Glutamatergic neuron (in vitro differentiated cells): ENCODE measurements at places on chromosomes 3 and 15. TPM values are rescaled to one million over a fixed set of nuclear protein-coding genes. Genes with fewer than 3 reads are reported as not detected.
A peak's percentile ranks its signal among the peaks of the same experiment; 100 is the strongest.

DNA sequence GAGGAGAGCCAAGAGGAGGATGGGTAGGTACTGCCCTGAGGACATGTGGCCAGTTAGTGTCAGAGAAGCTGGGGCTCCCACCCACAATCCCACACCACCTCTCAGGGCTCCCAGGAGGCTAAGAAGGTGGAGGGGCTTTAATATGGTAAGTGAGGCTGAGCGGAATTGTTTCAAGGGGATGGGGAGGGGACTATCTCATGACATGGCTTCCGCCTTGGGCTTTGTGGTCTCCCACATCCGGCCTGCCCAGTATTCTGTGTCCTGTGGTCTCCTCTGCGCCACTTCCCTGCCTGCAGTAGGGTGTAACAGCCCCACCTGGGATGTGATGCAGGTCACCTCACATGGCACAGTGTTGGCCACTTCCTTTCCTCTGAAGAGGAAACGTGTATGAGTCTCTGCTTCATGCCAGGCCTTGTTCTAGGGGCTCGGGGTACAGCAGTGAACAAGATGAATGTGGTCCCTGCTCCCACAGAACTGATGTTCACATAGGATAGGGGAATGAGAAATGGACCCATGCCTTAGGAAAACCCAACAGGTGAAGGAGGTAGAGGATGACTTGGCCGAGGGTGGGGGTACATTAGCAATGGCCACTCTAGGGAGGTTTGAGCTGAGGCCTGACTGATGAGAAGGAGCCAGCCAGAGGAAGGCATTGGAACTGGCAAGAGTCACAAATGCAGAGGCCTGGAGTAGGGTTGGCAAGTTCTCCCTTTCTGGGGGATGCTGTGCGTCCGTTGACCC, 3.2 kb downstream of the NEIL1 start:
- DNase-seq, result no peak

- no peak for DNase-seq
These were observed 99.5 kb downstream of the POLR2M start for GRCh38 chr15:57806003-57806402.

DNA sequence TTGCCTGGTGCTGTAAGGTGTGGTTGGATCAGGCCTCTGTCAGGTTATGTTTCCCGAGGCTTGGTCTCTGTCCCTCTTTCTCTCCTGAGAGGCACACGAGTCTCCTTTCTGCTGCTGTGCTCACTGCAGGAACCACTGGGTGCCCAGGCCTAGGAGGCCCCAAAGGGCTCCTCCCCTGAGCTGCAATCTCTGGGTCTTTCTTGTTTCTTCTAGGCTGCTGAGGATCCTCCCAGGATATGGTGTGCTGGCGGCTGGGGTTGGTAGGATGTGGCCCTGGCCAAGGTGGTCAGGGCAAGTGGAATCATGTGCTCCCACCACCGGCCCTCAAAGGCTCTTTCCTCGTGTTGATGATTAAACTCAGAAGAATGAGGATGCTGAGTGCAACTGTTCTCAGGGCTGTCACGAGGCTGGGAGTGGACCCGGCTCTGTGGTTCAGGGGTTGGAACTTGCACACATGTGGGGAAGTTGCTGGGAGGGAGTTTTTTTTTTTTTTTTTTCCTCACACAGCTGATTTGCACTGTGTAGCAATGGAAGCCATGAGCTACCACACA, 43.6 kb upstream of the CTSH start:
- no peak for DNase-seq

DNA sequence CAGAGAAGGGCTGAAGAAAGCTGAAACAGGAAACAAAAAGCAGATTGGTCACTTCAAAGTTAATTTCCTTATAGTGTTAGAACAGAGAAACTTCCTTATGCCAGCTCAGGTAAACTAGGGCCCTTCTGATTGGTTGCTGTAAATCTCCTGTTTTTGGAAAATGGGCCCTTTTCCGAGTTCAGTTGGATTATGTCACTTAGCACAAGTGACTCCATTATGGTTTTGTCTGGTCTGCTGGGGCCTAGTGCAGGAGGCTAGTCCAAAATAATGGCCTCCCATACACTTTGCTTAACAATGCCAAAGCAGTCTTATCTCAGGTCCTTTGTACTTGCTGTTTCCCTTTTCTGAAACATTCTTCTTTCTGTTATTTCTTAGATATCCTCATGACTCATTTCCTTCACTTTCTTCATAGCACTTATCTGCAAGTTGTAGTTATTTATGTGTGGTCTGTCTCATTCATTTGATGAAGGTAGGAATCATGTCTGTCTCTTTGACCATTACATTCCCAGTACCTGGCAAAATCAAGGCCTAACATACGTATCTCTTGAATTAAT, 7.7 kb upstream of the DCP1A start:
- DNase-seq, result no peak

PDCD10 gene
- 48.0 TPM for total RNA-seq

- peak; percentile 28 for DNase-seq
These were observed 164.8 kb downstream of the SYNPR start for GRCh38 chr3:63442918-63443317.

- DNase-seq, result no peak
These were observed 73.2 kb downstream of the CLSTN2 start for GRCh38 chr3:140007911-140008869.

GRCh38 chr15:48604567-48604966, 40.9 kb downstream of the FBN1 start:
- DNase-seq, result no peak

DNA sequence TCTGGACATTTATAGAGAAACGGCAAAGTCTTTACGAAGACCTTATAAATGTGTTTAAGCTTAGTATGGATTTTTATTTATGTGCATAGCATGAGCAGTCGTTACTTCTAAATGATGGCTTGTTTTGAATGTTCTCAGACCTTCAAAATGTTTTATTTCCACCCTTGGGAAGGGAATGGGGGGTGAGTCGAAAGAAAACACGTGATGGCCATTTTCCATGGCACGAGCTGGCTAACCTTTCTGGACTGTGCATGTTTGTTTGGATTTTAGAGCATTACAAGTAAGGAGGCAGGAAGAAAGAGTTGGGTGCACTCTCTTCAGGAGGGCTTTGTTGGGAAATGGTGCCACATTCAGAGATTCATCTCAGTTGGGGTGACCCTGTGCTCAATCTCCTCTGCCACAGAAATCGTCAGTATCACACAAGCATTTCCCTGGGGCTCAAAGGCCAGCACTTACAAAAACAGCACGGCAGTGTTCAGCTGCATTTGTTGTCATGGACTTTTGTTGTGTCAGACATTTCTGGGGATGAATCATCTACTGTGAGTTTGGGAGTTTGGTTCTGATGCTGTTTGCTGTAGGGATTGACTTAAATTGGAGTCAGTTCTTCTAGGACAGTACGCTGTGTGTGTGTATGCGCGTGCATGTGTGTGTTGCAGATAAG, 52.3 kb upstream of the ADAMTS9 start:
- no peak for DNase-seq

- DNase-seq, result peak; percentile 59
These were observed 560.0 kb upstream of the CFAP20DC start for GRCh38 chr3:59609657-59610348.

FETUB gene
- total RNA-seq, result not detected

CHRM5 gene
- total RNA-seq, result not detected

DNA sequence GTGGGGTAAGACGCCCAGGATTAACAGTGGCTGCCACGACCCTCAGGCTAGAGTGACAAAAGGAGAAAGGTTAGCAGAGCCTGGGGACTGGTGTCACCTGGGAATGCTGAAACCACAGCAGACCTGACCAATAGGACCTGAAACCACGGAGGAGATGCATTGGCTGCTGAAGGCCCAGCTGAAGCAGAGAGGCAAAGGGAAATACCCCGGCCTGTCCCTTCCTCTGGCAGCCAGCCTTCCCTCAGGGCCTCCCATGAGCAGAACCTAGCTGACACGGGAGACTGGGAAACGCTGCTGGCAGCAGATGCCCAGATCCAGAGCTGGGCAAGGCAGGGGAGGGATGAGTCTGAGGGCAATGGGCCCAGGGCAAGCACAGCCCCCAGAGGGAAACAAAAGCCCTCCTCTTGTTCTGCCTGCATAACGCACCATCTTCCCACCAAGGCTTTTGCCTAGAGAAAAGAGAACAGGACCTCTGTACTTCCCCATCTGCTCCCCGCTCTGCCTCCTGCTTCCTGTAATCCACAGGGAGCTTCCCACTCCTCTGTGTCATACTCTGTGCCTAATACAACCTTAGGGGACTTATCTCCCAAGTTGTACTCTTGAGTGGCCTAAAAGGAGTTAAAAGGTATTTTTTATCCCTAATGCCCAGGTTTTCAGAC, 216.2 kb downstream of the ABHD5 start:
- DNase-seq, result peak; percentile 28

DNA sequence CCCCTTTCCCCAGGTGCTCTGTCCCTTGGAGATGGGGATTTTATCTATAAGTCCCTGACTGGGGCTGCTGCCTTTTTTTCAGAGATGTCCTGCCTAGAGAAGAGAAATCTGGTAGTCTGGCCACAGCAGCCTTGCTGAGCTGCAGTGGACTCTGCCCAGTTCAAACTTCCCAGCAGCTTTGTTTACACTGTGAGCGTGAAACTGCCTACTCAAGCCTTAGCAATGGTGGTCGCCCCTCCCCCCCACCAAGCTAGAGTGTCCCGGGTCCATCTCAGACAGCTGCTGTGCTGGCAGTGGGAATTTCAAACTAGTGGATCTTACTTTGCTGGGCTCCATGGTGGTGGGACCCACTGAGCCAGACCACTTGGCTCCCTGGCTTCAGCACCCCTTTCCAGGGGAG, 38.9 kb downstream of the TMEM266 start:
- DNase-seq, result no peak

DNA sequence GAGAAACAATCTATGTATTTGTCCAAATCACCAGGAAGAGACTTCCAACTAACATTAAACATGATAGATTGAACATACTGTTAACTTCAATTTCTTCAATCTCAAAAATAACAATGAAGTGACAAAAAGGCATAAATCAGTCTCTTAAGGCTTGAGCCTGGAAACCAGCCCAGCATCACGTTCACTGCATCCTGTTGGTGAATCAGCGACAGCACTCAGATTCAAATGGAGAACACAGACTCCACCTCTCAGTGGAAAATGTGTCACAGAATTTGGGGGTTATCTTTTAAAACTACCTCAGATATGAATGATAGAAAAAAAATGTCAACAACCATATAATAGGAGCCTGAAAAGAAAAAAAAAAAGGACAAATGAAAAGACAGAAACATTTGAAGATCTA, 212.0 kb downstream of the MINAR1 start:
- no peak for DNase-seq

GRCh38 chr3:141421186-141421585, 52.9 kb downstream of the ZBTB38 start:
- DNase-seq, result no peak

RPL15 gene
- total RNA-seq, result 1,377 TPM

ADGRG7 gene
- not detected for total RNA-seq

GNAT1 gene
- total RNA-seq, result not detected

DNA sequence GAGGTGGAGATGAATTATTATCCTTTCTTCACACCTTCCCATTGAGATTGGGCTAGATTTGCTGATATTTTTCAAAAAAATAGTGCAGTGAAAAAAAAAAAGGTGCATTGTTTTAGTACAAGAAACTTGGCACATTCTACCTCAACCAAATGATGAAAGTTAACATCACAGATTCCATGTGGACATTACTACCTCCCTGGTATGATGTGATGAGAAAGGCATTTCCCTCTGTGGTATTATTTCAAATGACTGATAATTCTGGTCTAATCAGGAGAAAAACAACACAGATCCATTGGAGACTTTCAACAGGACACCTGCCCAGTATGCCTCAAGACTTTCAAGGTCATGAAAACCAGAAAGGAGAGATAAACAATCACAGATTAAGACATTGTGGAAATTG, 313.4 kb downstream of the BCHE start:
- DNase-seq, result no peak

TLR9 gene
- 0.37 TPM for total RNA-seq

DNA sequence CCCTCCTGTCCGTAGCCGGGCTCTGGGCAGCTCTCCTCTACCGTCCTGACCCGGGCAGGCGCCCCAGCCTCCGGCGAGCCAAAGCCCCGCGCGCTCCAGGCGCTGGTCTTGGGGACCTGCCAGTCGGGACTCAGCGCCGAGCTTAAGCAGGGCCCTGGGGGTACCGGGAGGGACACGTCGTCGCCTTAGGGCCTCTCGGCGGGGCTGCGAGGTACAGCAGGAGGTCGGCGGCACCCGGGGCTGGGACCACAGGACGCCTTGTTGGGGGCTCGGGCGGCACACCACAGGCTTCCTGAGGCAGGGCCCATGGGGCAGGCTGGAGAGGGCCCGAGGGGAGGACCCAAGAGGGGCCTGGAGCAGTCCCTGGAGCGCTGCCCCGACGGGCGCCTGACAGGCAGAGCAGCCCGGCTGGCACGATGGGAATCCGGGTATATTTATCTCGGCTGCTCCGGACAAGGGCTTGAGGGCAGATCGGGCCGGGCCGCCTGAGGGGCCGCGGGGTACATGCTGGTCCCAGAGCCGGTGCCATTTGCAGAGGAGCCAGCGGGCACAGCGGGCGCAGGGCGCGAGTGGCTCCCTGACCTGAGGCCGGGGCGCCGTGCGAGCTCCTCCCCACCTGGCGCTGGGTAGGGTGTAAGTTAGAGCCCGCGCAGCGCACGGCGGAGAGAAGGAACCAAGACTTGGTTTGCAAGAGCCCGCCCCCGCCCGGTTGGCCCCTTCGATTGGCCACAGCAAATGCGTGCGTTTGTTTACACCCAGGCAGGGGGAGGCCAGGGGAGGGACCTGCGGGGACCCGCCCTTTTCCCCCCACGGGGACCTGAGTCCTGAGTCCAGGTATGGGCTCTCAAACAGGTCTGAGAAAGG, 574 bp downstream of the SLC38A3 start:
- no peak for DNase-seq

PRTG gene
- total RNA-seq, result 19.4 TPM

GRCh38 chr15:79938143-79938542, 32.9 kb downstream of the BCL2A1 start:
- DNase-seq, result no peak

STAB1 gene
- total RNA-seq, result 6.3 TPM

SCAANT1 gene
- not detected for total RNA-seq

- no peak for DNase-seq
These were observed 793.0 kb downstream of the MCTP2 start for GRCh38 chr15:95024351-95024750.

DNA sequence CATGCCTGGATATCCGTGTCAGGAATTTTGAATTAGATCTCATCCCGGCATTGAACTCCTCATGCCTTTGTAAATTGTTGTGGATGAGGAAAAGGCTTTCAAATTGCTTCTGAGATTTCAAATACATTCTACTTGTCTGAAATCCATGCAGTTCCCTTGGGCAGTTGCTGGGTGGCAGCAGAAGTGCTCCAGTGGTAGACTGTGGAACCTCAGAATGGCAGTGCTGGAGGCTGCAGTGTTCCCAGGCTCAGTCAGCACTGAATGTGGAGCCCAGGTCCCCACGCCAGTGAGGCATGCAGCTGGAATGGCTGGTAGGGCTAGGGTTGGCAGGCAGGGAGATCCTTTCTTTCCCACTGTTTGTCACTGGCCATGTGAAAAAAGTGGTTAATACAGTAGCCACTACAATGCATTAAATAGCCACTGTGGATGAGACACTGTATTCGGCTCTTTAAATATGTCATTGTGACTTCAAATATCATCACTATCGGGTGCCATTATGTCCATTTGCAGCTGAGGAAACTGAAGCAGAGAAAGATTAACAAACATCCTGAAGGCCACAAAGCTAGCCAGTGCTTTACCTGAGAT, 98.6 kb downstream of the TPRG1 start:
- DNase-seq, result peak; percentile 56

GRCh38 chr15:62164396-62165103, 535 bp downstream of the C2CD4B start:
- peak; percentile 44 for DNase-seq

GRCh38 chr15:82688691-82689090, 21.0 kb downstream of the AP3B2 start:
- no peak for DNase-seq

- DNase-seq, result no peak
These were observed 268.0 kb upstream of the ARHGEF26 start for GRCh38 chr3:153853163-153853562.

- no peak for DNase-seq
These were observed 6.3 kb downstream of the ADAMTS17 start for GRCh38 chr15:100335335-100335999.
